ENCODE measurements at places on chromosomes 7 and 10.

GRCh38 chr10:77024461-77024860 is 613.1 kb downstream of the KCNMA1 start:
- no peak for DNase-seq

- DNase-seq: no peak
Observed at GRCh38 chr7:5492020-5492635, 68.5 kb upstream of the TNRC18 start.

DNA sequence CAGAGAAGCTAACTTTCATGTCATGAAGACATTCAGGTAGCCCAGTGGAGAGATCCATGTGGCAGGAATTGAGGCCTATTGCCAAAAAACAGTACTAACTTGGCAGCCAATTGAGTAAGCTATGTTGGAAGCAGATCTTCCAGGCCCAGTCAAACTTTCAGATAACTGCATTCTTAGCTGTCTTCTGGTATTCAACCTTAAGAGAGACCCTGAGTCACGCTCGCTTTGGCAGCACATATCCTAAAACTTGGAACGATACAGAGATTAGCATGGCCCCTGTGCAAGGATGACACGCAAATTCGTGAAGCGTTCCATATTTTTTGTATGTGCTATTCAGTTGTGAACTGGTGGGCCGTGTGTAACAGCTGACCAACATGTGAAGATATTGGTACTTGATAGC is 17.6 kb upstream of the ZNF518A start:
- no peak for DNase-seq

DNA sequence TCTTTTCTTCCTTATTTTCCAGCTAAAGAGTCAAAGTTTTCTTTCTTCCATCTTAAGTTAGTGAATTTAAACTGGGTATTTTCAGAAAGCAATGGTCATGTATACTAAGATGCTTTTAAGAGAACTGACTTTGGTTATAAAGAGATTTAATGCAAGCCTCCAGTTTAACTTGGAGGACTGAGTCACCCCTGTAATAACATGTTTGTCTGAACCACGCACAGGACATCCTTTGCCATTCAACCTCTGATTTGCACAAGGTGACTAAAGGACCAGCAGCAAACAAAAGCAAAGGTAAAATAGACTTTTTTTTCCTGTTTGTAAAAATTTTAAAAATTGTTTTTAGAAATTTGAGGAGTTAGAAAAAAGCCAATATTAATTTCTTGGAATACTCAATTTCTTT is 2.9 kb downstream of the HYAL4 start:
- no peak for DNase-seq

DNA sequence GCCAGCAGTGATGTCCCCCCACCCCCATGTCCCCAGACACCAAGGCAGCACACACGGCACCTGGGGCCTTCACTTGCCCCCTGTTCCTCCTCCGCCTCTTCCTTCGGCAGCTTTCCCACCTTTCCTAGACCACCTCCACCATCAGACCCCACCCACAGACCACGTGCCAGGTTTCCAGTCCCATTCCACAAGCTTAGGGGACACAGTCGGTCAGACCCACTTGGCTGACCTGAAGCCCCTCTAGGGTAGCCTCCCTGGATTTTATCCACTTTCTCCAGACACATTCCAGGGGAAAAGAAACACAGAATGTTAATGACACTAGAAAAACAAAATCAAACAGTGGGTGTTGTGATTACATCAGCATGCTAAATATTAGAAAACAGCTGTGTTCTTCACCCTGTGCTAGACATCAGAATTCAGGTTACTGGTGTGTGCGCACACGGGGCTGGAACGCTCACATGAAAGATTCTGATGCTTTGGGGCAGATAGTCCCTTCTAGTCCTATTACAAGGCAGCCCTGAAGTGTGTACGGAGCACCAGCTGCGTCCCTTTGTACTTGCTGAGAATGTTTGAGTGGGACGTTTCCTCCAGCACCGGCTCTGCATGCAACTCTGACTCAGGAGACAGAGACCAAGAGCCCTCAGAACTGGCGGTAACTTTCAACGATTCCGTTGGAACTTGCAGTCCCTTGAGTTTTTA is 75.5 kb upstream of the PPP2R2D start:
- no peak for DNase-seq

DNA sequence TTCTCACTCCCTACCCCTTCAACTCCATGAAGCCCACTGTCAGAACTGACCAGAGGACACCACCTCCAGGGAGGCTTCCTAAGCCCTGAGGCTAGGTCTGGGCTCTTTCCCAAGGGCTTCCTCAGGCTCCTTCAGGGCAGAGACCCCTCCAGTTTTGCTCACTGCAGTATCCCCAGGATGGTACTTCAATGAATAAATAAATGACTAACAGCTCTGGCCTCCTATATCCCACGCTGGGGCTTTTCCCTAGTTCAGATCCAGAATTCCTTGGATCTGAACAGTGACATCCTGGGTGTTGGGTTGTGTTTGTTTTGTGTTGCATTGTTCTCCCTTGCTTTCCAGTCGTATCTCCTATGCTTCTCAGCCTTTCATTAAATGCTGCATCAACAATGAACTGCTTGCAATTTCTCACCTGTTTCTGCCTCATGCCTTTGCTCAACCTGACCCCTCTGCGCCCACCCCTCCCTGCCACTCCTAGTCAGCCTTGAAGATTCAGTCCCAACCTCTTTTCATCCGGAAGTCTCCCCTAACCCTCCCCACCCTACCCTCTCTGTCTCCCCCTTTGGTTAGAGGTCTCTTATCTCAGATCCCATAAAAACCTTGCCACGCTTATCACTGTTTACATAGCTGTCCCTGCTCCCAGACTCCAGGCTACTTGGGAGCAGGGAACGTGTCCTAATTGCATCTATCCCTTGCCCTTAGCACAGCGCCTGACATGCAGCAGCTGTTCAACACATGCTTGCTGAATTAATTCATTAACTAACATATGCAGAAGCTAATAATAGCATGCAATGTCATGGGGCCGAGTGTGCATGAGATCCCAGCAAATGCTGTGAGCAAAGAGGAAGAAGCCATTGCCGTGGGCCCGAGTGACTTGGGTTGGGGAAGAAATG is 41.7 kb downstream of the PPP1R3C start:
- peak; percentile 67 for DNase-seq

- no peak for DNase-seq
Observed at GRCh38 chr7:29809533-29810155, 3.3 kb downstream of the WIPF3 start.

DNA sequence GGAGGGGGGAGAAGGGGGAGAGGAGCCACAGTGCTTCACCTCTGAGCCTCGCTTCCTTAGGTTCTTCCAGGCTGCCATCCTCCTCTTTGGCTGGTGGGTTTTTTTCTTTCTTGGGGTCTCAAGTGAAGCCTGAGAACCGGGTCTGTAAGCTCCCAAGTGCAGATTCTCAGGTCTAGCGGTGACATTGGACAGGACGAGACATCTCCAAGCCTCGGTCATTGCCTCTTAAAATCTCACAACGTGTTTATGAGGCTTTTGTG is 817 bp upstream of the IL15RA start:
- DNase-seq: no peak

DNA sequence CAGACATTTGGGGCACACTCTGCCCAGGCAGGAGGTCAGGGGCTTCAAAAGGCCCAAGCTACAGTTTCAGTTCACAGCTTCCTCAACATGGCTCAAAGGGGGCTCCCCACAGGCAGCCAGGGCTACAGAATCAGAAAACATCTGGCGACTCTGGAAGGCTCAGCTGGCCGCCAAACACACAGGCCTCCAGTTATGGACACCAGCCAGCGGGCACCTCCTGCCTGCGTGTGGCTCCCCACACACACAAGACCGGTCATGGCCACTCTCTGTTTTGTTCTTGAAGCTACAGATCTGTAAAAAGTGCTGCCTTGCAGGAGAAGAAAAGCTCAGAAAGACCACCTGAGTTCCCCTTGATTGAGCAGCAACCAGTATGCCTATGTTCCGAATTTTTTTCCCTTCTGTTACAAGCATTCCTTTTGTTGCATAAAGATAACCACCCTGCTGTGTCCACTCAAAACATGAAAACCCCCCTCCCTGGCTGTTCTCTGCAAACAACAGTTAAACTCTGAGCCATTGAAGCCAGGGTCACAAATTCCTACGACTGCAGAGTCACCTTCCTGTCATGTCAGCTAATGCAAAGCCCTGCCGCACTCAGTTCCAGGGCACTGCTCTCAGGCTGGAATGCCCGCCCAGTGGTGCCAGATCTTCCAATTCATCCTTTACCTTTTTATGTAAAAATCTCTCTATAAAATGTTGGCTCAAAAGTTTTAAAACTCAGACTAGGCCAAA is 33.6 kb downstream of the VSTM4 start:
- DNase-seq: no peak

DNA sequence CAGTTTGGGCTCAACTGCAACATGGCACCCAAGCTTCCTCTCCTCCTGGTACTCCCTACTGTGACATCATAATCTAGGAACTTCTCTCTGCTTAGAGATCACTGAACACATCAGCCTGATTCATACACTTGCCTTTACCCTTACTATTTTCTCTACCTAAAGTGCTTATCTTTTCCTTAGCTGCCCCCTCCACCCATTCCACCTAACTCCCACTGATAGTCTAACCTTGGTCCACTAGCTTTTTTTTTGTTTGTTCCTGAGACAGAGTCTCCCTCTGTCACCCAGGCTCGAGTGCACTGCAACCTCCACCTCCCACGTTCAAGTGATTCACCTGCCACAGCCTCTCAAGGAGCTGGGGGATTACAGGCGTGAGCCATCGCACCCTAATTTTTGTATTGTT is 15.9 kb downstream of the CUL2 start:
- peak; percentile 25 for DNase-seq

DNA sequence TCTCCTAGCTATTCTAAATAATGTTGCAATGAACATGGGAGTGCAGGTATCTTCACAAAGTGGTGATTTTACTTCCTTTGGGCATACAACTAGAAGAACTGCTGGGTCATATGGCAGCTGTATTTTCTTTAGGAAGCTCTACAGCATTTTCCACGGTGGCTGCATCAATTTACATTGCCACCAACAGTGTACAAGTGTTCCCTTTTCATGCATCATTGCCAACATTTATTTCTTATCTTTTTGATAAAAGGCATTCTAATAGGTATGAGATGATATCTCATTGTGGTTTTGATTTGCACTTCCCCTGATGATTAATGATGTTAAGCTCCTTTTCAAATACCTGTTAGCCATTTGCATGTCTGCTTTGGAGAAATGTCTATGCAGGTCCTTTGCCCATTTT is 52.6 kb downstream of the NT5C2 start:
- no peak for DNase-seq

- no peak for DNase-seq
Observed at GRCh38 chr10:113533801-113534200, 19.1 kb upstream of the HABP2 start.

- DNase-seq: no peak
Observed at GRCh38 chr10:53952698-53953630, 848.1 kb downstream of the PCDH15 start.

DNA sequence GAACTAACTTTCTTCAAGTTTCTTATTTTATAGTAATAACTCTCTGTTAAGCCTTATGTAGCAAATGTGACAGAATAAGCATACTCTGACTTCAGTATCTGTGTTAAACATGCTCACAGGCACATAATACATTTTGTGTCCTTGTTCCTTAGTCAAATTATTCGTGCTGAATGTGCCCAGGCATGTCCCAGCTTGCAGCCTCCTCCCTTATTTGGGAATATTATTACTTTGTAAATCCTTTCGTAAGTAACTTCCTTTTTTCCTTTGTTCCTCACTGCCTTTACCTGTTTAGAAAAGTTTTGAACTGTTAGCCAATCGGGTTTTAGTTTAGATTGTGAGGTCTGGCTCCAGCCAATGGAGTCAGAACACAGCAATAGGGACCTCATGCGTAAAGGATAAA is 46.9 kb downstream of the GALNT11 start:
- no peak for DNase-seq

DNA sequence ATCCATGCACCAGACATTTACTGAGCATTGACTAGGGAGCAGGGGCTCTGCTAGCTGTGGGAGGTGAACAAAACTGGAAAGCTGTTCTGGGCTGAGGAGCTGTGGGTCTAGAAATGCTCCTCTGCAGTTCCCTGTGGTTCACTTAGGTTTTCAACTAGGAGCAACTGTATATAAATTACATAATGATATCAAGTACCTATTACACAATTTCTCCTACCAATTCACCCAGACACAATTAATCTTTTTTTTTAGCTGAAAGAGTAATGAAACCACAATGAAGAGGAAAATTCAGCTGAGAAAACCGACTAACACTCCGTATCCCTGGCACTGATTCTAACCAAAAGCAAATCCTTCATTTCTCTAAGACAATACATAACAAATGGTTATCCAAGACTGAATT is 39.4 kb downstream of the COL28A1 start:
- DNase-seq: no peak

GRCh38 chr10:47253651-47254375 is 46.2 kb upstream of the GDF10 start:
- peak; percentile 67 for DNase-seq

DNA sequence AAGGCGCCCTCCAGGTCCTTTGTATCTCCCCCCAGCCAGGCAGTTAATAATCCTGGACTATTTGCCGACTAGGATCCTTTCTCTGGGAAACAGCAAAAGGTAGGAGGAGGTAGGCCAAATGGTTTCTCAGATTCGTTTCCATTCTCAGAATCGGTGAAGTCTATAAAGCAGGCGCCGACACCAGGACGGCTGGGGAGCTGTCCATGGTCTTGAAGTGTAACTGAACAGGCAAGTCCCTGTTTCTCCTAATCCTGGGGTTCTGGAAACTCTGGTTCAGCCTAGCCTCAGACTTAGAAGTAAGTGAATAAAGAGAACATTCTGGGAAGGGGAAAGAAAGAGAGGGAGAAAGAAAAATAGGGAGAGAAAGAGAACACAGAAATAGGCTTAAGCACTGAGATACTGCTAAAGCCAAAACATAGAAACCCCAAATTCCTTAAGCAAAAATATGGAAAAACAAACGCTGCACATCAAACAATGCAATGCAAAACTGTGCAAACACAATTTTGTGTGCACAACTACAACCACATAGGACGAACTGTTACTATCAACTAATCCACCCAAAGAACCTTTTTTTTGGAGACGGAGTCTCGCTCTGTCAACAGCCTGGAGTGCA is 11.1 kb upstream of the INA start:
- peak; percentile 26 for DNase-seq

DNA sequence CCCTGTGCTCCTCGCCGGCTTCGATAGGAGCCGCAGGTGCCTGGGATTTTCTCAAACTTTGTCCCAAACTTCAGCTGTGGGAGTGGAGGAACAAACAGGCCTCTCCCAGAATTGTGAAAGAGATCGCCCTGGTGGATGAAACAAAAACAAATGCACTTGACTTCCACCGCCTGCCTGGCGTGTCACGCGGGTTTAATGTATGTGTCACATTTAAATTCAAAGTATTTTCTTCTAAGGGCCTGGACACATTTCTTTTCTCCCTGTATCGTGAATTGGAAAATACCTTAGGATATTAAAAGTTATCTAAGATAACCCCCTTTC is 694 bp upstream of the WASL start:
- no peak for DNase-seq

- no peak for DNase-seq
Observed at GRCh38 chr10:123270806-123271205, 116.6 kb downstream of the BUB3 start.

Measured in HT1080 (cell line).